ENCODE measurements at places on chromosomes 2 and 18.
A peak's percentile ranks its signal among the peaks of the same experiment; 100 is the strongest.

GRCh38 chr2:170486730-170487129 lies 228.4 kb upstream of the SP5 start:
- no peak for DNase-seq

DNA sequence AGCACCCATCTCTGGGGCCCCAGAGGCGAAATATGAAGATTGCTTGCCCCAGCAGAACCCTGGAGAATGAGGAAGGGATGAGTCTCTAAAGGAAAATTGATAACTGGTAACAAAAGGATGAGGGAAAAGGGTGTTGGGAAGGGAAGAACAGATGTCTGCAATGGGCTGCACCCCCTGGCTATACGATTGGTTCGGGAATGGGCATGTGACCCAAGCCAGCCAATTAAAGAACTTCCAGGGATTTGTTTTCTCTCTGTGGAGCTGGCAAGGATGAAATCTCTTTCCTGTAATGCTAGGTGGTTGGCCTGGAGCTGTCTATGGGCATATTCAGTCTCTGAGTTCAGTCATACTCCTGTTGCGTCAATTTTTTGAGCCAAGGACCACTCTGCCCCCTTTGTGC lies 12.8 kb upstream of the NPPC start:
- no peak for DNase-seq

DNA sequence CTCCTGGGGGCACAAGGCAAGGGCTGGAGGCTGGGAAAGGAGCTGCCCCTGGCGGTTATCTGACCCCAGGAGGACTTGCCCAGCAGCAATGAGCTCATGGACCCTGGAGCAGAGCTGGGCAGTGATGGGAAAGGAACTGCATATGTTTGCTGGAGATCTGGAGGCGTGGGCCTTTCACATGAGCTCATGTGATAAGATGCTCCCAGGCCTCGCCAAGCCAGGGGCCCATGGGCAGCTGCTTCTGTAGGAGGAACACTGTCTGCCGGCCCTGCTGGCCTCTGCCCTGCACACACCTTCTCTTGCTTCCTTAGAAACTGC lies 9.0 kb upstream of the NPPC start:
- DNase-seq: no peak

GRCh38 chr2:142867136-142867535 lies 10.3 kb upstream of the KYNU start:
- peak; percentile 24 for DNase-seq

GRCh38 chr18:61973273-61974115 lies 80.7 kb upstream of the RNF152 start:
- no peak for DNase-seq

DNA sequence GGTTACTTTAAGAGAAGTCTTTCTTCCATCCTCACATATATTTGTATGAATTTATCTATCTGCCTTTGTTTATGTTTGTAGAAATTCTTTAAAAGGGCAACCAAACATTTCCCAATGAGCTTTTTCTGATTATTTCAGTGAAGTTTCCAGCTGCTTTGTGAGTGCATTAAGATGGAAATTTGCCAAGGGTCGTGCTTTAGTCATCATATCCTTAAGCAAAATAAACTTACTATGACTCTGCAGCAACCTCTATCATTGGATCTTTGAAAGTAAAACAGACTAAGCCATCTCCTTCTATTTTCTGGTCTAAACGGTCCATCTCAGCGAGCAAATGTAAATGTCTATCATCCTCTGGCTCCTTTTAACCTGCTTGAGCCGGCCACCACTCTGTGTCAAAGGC lies 489.3 kb downstream of the SOX11 start:
- DNase-seq: peak; percentile 72

DNA sequence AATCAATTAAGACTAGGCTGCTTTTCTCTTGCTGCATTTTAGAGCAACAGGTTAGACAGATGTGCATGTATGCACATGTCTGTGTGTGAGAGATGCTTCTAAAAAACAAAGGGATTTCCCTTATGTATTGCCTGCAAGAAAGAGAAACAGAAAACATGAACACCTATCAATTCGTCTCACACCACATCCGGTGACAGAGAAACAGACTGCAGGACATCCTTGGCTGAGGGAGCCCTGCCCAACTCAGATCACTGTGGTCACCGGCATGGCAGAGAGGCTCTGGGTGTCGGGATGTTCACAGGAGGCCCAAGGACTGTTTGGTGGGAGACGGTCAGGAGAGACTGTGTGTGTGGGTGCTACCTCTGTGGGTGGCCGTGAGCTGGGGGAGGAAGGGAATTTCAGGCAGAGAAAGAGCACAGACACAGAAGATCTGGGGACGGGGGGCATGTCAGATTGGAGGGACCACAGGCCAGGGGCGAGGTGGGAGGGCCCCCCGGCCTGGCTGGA lies 24.9 kb downstream of the FHL2 start:
- DNase-seq: no peak

GRCh38 chr2:25123682-25124081 lies 44.7 kb downstream of the POMC start:
- no peak for DNase-seq

GRCh38 chr2:46737577-46737976 lies 178.0 kb downstream of the MCFD2 start:
- DNase-seq: peak; percentile 51

- no peak for DNase-seq
Measured at GRCh38 chr2:219392754-219393153, 5.0 kb upstream of the DNPEP start.

GRCh38 chr2:77398970-77399600 lies 123.1 kb downstream of the LRRTM4 start:
- DNase-seq: no peak

- peak; percentile 17 for DNase-seq
Measured at GRCh38 chr2:218041302-218042168, 27.5 kb upstream of the RUFY4 start.

DNA sequence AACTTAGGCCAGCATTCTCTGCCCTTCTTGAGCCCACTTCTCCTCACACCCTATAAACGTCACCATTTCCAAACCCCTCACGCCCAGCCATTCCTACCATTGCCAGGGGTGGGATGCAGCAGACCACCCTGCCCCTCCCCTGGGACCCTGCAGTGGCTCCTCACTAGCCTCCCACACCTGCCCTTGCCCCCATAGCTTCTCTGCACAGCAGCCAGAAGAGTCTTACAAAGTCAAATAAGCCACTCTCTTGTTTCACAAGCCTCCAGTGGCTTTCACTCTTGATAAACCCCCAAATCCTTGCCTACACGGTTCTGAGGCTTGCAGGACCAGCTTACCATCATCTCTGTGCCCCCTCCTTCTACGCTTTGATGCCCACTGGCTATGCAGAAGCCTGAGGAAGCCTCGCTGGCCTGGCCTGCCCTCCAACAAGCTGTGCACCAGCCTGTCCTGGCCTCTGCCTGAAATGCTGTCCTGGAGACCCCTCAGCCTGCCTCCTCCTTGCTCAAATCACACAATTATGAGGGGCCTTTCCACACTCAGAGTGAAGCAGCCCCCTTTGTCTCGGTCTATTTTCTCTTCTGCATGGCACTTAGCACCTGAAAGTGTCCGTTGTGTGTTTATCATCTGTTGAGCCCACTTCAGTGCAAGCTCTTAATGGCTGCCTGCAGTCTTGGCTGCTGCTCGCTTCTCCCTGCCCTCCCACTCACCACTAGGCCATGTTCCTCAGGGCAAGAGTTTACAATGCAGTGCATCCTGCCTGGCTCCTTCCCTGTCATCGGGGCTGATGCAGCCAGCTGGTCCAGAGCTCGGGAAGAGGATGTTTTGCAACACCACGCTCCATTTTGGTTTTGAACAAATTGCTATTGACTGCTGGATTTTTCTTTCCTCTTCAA lies 82.6 kb upstream of the RGPD5 start:
- no peak for DNase-seq

DNA sequence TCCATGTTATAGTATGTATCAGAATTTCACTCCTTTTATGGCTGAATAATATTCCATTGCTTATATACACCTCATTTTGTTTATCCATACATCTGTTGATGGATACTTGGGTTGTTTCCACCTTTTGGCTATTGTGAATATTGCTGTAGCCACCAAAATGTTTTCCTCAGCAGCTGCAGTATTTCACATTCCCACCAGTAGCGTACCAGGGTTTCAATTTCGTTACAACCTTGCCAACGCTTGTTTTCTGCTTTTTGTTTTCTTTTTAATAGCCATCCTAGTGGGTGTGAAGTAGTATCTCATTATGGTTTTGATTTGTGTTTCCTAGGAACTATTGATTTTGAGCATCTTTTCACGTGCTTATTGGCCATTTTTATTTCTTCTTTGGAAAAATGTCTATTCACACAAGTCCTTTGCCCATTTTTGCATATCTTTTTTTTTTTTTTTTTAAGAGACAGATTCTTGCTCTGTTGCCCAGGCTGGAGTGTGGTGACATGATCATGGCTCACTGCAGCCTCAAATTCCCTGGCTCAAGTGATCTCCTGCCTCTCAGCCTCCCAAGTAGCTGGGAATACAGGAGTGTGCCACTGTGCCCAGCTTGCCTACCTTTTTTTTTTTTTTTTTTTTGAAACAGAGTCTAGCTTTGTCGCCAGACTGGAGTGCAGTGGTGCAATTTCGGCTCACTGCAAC lies 14.2 kb downstream of the UBXN2A start:
- peak; percentile 50 for DNase-seq

GRCh38 chr18:23131693-23132319 lies 3.5 kb upstream of the CABLES1 start:
- DNase-seq: peak; percentile 83

DNA sequence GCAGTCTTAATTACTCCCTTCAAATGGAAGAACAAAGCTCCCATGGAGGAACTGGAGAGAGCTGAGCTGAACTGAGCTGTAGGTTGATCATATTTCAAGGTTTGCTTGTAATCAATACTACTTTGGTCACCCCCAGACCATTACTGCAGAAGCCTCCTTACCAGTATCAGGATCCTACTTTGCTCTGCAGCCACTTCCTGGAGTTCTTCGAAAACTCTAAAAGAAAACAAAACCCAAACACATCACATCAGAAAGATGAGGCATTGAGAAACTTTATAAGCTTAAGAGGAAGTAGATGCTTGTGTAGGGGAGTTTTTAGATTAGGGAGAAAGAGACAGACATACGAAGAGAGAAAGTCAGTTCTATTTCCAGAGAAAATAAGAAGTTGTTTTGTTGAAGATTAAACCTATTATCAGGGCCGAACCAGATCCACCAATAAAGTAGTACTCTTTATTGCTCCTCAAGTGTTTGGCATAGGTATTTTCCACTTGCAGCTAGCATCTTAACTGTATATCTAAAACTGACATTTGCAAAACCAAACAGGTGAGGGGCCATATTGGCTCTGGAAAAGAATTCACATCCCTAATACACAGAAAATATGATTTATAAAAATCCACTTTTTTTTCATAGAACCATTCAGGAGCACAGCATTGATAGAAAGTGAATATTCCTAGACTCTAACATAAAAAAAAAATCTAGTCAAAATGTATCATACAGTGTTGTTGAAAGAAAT lies 166.9 kb upstream of the KLF7 start:
- no peak for DNase-seq

- peak; percentile 45 for DNase-seq
Measured at GRCh38 chr2:101949304-101949703, 42.5 kb upstream of the IL1R2 start.

DNA sequence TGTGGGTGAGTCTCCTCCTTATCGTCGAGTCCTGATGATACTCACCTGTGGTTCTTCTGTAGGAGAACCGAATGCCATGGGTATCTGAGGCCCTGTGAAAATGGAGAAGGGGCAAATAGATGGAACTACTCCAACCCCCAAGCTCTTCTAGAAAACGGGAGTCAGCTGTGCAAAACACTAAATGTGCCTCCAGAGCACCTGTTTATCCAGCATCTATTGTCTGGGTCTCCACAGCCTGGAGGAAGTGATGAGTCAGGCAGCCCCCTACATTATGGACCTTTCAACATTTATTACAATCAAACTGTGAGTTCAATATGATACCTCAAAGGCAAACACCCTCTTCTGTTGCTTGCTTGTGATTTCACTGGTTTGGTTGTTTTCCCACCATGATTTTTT lies 9.8 kb upstream of the LRRFIP1 start:
- DNase-seq: no peak

- peak; percentile 63 for DNase-seq
Measured at GRCh38 chr2:26605195-26605998, 35.8 kb downstream of the CIB4 start.

- no peak for DNase-seq
Measured at GRCh38 chr2:7788736-7789135, 871.5 kb downstream of the RNF144A start.

GRCh38 chr2:127104881-127105655 lies 1.9 kb downstream of the BIN1 start:
- peak; percentile 28 for DNase-seq

- no peak for DNase-seq
Measured at GRCh38 chr2:128791985-128792320, 473.3 kb upstream of the HS6ST1 start.

GRCh38 chr18:75016025-75016717 lies 192.8 kb downstream of the PTGR3 start:
- no peak for DNase-seq

DNA sequence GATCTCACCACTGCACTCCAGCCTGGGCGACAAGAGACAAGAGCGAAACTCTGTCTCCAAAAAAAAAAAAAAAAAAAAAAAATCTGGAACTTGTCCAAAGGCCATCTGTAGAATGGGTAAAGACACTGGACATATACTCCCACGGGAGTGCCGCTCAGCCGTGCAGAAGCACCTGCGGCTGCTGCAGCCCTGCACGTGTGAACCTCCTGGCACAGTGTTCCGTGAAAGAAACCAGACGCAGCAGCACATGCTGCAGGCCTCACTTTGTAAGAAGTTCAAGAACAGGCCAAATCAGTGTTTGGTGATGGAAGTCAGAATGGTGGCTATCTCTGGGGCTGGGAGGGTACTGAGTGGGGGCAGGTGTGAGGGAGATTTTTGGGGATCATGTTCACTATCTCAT lies 6.5 kb downstream of the CHRND start:
- no peak for DNase-seq

DNA sequence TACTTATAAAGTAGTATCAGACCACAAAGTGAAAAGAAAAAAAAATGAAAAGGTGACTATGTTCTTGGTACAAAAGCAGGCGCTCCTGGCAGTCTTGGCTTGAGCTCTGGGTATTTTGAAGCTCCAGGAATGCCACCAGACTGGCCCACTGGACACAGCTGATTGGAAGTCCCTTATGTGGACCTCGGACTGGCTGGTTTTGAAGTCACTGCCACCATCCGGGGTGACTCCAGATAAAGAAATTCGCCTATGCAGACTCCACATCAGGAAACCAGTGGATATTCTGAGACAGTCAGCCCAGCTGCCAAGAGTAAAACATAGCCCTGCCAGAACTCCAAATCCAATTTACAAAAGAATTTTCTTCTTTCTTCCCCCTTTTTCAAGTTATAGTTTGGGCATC lies 28.0 kb downstream of the ACKR3 start:
- no peak for DNase-seq
